ENCODE measurements at places on chromosomes 7 and 10.

GRCh38 chr10:43424416-43424815 is 12.5 kb upstream of the ZNF487 start:
- no peak for DNase-seq

DNA sequence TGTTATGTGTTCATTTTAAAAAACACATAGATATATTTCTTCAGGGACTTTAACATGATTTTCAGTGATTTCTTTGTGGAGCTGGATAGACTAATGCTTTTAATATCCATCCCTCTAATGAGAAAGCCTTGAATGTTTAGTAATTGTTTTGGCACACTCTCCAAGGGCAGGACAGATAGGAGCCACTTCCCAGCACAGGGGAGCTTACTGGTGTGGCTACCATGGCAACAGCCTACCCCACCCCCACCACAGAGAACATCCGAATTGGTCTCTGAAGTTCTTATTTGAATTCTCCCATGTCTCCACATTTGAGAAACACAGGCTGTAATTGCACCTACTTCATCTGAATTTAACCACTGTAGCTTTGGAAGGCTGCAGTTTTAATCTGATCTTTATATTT is 87.7 kb downstream of the PRKG1 start:
- DNase-seq = no peak

DNA sequence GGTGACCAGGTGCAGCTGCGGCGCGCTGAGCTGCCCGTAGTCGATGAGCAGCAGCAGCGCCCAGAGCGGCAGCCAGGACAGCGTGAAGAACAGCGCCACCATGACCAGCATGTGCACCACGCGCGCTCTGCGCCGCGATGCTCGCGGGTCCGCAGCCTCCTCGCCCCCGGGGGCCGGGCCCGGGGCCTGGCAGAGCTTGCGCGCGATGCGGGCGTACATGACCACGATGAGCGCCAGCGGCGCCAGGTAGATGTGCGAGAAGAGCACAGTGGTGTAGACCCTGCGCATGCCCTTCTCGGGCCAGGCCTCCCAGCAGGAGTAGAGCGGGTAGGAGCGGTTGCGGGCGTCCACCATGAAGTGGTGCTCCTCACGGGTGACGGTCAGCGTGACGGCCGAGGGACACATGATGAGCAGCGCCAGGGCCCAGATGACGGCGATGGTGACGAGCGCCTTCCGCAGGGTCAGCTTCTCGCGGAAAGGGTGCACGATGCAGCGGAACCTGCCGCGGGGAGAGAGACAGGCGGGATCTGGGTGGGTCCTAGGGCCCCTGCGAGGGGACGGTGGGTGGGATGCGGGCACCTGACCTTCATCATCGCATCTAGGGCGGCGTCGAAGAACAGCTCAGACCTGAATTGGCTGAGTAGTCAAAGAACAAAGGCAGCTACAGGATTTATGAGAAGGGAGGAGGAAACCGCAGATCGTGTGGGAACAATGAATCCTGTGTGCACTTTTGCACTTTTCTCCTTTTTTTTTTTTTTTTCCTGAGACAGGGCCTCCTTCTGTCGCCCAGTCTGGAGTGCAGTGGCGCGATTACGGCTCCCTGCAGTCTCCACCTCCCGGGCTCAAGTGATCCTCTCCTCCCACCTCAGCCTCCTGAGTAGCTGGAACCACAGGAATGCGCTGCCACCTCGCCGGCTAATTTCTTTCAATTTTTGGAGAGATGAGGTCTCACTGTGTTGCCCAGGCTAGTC is 22.4 kb upstream of the PPA1 start:
- DNase-seq = no peak

- DNase-seq = no peak
Observed at GRCh38 chr7:101093906-101094305, 8.6 kb downstream of the TRIM56 start.

GRCh38 chr10:12180221-12180974 is 15.3 kb downstream of the NUDT5 start:
- no peak for DNase-seq

GRCh38 chr7:36925207-36925606 is 200.9 kb upstream of the AOAH start:
- DNase-seq = no peak

DNA sequence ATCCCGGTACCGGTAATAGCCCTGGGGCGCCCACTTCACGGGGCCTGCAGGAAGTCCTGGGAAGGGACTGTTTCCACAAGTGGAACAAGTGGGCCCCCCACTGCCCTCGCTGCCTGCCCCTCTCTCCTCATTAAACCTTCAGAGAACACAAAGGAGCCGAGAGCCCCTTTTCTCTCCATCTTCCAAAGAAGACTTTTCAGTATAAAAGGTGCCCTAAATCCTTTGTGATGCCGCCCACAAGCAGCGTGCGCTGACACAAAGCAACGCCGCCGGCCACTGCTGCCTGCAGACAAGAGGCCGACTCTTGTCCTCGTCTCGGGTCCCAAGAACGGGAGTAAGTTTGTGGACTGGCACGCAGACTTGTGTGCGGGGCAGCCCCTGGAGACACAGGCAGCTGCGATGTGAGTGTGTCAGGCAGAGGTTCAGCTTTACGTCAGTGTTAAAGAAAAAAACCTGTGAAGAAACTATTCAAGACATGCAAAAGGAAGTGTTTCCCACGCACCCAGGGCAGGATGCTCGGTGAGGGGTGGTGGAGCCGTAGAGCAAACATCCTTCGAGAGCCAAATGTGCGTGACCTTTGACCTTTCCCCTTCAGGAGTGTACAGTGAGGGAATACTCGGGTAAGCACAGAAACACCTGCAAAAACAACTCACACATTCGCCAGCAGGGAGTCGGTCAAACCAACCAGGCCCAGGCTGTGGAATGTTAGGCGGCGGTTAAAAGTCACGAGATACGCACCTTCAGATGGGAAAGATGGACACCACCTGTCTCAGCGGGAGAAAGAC is 118.2 kb downstream of the VIPR2 start:
- no peak for DNase-seq

GRCh38 chr10:55630491-55631056 is 730.5 kb downstream of the ZWINT start:
- DNase-seq = no peak

DNA sequence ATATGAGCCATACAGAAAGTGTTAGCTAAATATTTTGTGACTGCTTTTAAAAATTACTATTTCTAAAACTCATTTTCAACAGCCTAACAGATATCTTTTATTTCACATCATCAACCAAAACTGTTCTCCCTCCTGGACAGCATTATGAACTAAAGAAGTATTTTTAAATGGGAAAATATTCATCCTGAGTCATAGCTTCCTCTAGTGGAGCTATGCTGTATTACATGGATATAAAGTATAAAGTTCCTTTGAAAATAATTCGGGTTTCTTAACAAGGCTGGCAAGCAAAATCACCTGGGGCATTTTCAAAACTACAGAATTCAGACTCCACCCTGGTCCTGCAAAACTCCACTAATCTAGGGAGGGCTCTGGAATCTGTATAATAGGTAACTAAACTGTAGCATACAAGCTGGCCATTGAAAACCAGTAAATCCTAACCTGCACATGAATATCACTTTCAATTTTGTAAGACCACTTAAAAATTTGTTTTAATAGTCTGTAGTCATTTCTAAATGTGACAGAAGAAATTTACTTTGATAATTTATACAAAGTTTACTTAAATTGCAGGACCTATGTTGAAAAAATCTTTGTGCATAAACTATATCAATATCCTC is 53.5 kb downstream of the SCIN start:
- no peak for DNase-seq

GRCh38 chr10:6128087-6128486 is 39.3 kb downstream of the RBM17 start:
- no peak for DNase-seq

GRCh38 chr10:68989317-68989990 is 851 bp downstream of the KIFBP start:
- no peak for DNase-seq

- DNase-seq = no peak
Observed at GRCh38 chr10:45150997-45151396, 150.3 kb downstream of the ZNF22 start.

DNA sequence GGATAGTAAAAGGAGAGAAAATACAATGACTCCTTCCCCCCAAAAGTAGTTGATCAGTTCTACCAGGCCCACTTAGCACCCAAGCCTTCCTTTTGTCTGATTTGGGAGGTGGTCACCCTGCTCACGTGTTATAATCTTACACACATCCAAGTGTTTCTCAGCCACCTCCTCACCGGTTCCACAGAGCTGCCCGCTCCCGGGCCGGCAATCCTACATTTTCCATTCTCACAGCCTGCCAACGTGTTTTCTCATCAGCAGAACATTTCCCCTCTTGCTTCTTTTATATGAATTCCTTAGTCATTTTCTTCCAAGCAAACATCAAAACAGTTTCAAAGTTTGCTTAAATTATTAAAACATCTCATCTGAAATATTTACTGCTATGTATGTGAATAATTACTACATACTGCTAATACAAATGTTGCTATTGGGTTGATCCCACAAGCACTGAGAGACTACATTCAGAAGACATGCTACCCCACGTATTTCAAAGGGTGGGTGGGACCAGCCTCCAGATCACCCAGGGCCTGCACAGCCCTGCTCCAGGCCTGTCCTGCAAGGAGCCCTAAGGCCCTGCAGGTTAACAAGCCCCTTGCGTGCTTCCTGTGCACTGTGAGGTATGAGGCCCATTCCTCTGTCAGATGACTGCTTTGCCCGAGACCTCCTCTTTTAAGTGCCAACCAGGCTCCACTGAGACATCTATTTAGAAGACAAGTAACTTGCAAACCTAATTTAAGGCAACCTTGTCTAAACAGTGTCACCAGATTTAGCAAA is 75.3 kb downstream of the GRB10 start:
- no peak for DNase-seq

- no peak for DNase-seq
Observed at GRCh38 chr7:153529651-153530165, 522.5 kb upstream of the DPP6 start.

GRCh38 chr7:83413831-83414230 is 235.1 kb downstream of the SEMA3E start:
- DNase-seq = no peak

- DNase-seq = no peak
Observed at GRCh38 chr7:76507723-76508406, 2.5 kb upstream of the UPK3B start.

- DNase-seq = no peak
Observed at GRCh38 chr7:143299840-143300239, 11.7 kb downstream of the CASP2 start.

DNA sequence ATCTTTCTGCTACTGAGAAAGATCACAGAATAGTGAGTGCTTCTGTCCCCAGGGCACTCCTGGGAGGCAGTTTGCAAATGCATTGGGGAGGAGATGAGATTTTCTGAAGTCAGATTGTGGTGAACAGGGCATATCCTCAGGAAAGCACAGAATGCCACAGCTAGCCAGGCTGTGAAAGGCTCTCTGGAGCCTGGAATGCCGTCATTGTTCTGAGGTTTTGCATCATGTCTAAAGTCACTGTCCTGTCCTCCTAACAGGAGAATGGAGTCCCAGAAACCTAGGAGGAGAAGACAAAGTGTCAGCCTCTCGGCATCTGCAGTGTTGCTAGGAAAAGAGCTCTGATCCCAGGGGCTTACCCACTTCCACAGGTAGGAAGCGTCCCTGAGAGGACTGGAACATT is 69.2 kb upstream of the IGFBP3 start:
- DNase-seq = no peak

- no peak for DNase-seq
Observed at GRCh38 chr10:104509981-104510380, 131.1 kb upstream of the SORCS3 start.

GRCh38 chr7:155002411-155003091 is 373 bp downstream of the PAXIP1 start:
- no peak for DNase-seq

- DNase-seq = no peak
Observed at GRCh38 chr10:79029478-79030390, 39.0 kb upstream of the ZMIZ1 start.

GRCh38 chr7:15692501-15693020 is 6.1 kb upstream of the MEOX2 start:
- no peak for DNase-seq

- DNase-seq = no peak
Observed at GRCh38 chr7:150900675-150901074, 48.4 kb downstream of the AOC1 start.
